CD8-positive, alpha-beta T cell (primary cell): ENCODE measurements at places on chromosomes 7 and 10. TPM values are rescaled to one million over a fixed set of nuclear protein-coding genes. Genes with fewer than 3 reads are reported as not detected.

GRCh38 chr10:119595676-119596515, 868 bp downstream of the TIAL1 start:
- peak; percentile 35 for DNase-seq

DNA sequence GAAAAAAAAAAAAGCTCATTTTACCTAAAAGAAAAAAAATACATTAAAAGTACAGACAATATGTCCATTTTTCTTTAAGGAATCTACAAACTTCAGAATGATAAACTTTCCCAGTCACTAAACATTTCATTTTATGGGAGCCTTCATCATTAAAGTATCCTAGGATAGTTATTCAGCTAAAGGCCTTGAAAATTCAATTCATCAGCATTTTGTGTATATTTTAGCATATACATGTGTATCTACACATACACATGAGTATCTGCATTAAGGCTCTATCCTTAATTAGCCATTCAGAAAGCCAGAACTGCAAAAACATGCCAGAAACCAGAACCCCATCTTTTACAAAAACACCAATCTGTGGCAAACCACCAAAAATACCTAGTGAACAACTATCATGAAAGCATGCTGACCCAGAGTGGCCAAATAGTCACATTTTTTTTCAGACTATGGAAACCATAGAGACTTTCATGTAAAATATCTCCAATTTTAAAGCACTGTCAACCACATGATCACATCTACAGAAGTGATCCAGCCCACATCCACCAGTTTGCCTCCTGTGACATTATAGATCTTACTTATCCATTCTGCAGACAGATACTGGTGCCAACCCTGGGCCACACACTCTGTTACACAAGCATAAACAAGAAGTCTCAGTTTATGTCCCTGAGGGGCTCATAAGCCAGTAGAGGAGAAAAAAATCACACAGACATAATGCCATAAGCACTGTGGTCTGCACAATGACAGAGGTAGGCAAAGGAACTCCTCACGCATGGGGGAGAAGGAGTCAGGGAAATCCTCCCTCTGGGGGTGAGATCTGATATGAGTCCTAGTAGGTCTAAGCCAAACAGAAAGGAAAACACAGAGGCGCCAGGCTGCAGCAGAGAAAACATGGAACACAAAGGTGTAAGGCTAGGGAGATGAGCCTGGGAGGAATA, 79.2 kb downstream of the SRPK2 start:
- no peak for DNase-seq

DNA sequence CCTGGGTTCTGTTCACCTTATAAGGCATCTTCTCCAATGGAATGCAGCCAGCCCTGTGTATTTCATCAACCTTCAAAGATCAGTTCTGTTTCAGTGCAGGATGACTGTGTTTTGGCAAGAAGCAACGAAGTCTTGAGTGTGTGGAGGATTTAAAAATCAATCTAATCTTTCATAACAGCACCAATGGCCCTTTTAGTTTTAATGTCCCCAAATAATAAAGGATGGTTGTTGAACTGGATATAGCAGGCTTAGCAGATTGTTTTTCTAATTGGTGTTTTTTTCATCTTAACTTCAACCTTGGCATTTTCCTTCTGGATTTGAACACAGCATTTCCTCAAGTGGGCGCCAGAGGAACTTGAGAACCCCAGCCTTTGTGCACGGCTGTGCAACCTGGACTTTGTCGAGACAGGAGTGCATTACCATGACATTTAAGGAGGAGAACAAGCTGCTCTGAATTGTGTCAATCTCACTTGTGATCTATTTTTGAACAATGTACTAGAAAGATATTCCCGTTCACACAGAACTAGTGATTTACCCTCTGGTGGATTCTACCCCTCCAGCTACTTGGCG, 313.3 kb upstream of the AKR1E2 start:
- no peak for DNase-seq

DNA sequence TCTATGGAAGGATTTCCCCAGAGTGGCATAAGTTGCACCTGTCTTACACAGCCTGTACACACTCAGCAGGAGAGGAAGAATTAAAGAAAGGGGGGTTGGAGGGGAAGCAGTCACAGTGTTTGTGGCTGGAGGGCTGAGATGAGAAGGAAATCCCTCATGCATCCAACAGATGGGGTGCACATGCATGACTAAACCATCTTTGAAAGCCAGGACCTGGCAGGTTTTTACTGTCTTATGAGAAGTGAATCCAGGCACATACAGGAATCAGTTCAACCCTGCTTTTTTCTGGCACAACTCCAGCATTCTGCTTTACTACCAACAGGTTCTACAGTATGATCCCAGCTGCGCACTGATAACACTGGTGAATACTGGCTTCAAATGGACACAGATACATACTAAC, 107.7 kb downstream of the CACNA2D1 start:
- no peak for DNase-seq

- no peak for DNase-seq
Measured at GRCh38 chr10:104144931-104145330, 23.0 kb downstream of the SFR1 start.

- DNase-seq, result no peak
Measured at GRCh38 chr7:70893971-70894715, 237.8 kb upstream of the GALNT17 start.

DNA sequence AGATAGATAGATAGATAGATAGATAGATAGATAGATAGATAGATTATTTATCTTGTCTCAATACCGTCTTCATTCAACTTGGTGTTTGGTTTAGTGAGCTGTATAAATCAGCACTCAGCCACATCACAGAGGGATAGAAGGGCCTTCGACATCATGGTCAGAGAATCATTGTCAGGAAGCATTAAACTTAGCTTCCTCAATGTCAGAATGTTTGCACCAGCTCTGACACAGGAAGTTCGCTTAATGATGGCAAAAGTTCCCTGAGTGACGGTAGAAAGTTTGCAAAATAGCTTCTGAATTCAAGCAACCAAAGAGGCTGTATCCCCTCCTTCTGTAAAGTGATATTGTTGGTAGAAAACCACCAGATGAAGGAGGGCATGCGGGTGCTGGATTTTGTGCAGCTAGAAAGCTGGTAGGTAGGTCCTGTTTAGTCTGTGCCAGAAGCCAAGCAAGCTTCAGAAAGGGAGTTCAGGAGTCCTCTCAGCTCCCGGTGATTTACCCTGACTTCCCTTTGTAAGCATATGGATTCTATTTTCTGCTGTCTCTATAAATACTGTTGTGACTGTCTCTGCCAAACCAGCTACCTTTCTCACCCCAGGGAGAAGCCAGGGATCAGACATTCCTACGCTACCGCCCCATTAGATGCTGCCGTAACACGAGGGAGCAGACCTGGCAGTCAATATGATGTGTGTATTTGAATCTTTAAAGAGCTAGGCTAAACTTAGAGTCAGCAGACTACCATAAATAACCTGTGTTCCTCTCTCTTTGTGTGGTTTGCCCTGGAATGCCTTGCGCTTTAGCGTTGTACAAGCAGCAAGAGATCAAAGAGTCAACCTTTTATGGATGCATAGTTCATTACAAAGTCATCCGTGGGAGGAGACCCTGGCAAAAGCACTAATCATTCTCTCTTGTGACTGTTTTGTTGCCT, 200.5 kb upstream of the KIAA1217 start:
- DNase-seq, result no peak

- DNase-seq, result no peak
Measured at GRCh38 chr7:57641521-57642067, 191.6 kb downstream of the ZNF716 start.

GRCh38 chr7:24877790-24878311, 102.1 kb downstream of the OSBPL3 start:
- DNase-seq, result no peak

DNA sequence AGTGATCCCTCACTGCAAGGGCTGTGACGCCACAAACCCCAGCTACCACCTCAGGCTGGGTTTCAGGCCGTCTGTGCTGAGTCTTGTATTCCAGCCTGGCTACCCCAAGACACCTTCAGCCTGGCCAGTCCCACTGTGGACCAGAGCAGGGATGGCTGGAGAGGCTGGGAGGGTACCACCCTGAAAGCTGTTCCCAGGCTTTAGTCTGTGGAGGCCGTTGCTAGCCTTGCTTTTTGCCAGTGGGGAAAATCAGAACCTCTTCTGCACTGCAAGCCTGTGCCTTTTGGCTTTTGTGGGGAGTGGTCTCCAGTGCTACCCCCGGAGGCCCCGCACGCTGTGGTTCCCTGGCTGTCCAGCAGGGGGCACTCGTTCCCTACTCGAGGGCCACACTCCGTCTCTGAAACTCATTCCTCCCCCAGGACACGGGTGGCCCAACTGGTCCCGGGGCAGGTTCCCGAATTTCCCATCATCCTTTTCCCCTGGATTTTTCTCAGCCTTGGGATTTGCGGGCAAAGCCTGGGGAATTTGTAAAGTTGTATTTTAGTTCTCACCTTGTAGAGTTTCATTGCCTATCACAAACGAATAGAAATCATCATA, 128.4 kb upstream of the BTBD16 start:
- DNase-seq, result peak; percentile 22

- no peak for DNase-seq
Measured at GRCh38 chr10:11378835-11379234, 232.6 kb downstream of the USP6NL start.

DNA sequence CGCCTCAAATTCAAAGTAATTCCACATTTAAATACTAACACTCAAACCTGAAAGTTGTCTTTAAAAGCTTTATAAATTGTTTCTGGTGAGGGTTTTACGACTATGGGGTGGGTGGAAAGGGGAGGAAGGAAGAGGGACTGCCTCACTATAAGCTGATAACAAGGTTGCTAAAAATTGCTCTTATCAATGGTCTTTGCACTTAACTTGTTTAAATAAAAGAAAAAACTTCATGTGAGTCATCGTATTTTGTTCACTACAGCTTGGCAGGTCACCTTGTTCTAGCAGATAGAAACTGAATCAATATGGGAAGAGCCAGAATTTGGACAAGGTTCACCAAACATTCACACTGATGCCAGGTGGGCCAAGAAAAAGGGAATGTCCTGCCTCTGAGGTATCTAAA, 129.2 kb downstream of the TES start:
- DNase-seq, result no peak

DNA sequence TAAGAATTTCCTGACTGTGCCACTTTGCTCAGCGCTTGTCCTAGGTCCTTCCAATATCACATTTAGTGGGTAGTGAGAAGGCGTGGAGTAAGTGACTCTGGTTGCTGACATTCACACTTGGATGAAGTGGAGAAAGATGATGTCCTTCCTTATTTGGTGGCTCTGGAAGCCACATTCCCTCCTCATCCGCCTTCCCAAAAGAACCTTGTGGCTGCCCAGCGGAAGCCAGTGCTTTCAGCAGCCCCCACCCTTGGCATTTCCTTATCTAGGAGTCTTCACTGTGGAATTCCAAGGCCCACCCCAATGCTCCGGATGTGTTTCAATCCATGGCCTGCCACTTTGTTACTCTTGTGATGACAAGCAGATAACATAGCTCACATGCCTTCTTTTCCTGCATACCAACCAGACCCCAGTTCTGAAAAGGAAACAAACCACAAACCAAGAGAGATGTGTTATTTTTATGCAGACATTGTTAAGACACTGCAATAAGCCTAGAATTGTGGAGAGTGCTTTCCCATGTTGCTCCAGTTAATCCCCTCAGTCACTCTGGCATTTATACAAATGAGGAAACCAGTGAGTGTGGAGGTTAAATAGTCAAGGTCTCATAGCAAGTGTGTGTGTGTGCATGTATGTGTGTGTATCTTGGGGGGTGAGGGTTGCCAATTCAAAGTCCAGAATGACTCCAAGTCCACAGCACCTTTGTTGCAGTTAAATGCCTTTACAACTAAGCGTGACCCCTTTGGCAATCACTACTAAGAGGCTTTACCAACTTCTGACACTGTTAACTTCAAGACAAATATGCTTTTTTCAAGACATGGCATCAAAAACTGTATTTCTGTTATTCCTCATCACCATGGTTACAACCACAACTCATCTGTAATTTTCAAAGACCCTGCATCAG, 10.3 kb upstream of the ANKRD1 start:
- DNase-seq, result no peak

DNA sequence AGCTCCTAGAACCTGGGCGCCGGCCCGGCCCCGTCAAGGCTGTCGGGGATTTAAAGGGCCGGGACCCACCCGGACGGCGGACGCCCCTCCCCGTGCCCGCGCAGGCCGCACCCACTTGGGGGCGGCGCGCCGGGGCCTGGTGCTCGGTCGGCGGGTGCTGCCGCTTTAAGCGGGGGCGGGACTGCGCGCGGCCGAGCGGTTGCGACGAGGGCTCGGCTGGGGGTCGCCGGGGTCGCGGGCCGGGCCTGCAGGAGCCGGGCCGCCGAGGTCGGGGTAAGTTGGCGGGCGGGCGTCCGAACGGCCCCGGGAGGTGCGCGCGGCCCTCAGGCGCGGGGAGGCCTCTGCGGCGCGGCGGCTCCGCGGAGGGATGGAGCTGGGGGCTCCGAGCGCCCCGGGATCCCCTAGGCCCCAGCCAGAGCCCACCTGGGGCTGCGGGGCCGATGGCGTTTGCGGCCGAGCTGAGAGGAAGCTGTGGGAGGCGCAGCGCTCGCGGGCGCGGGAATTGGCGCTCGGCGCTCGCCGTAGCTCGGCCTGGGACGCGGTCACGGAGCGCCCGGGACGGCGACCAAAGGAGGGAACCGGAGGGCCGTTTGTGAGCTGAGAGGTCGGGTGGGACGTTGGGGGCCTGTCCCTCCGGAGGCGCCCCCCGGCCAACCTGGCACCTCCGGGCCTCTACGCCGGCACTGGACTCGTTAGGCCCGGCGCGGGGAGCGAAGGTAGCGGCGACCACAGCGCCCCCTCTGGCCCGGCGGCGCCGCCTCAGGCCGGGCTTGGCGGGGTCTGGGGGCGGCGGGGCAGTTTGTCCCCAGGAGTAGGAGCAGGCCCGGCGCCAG, at the start of gene TRRAP:
TSS of gene TRRAP (plus strand) at position 168 of the 833 bp plus-strand sequence. CDS start 2,619 bp downstream, outside the sequence.
- DNase-seq, result peak; percentile 87

Gene SLC18A3
- not detected for total RNA-seq

Gene DRGX
- not detected for total RNA-seq

Gene IMPDH1
- total RNA-seq, result 19.6 TPM

Gene OR2A25
- total RNA-seq, result not detected

Gene PAPOLB
- not detected for total RNA-seq

Gene LIPN
- not detected for total RNA-seq

Gene PRF1
- total RNA-seq, result 56.4 TPM

Gene C10orf143
- total RNA-seq, result 4.5 TPM

Gene SEC31B
- 57.9 TPM for total RNA-seq

Gene PLAC9
- not detected for total RNA-seq

Gene ARHGEF5
- 6.2 TPM for total RNA-seq

Gene HKDC1
- total RNA-seq, result 0.76 TPM
